ENCODE measurements at places on chromosomes 16 and 17.

GRCh38 chr17:28272166-28272565 is 46.8 kb upstream of the TMEM97 start:
- DNase-seq: no peak

DNA sequence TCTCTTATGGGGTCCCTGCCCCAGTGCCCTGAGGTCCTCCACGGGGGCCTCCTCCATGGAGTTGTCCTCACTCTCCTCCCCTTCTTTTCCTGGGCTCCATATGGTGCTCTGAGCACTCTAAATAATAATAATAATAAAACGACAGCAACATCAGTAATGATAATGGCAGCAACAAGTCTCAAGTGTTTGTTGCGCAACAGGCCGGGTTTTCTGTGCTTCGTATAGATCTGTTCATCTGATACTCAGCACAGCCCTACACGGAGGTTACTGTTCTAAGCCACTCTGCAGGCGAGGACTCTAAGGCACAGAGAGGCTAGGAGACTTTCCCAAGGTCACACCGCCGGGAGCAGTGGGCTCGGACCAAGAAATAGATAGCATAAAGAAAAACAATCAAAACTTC is 13.7 kb downstream of the CIBAR2 start:
- DNase-seq: no peak

GRCh38 chr16:51839727-51840462 is 688.8 kb upstream of the SALL1 start:
- no peak for DNase-seq

- no peak for DNase-seq
Observed at GRCh38 chr17:50219342-50219741, 17.9 kb upstream of the COL1A1 start.

DNA sequence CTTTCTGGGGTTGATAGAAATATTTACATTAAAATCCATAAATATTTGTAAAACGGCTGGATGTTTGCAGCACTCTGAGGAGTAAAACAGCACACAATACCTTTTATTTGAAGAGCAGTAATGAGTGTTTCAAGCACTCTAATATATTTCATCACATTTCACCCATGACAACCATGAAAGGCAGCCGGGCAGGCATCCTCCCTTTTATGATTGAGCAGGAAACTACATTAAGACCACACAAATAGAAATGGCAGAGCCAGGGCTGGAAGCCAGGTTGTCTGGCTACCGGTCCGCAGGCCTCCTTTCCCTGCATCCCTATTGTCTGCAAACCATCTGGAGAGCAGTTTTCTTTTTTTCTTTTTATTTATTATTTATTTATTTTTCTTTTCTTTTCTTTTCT is 23.1 kb upstream of the GPRC5C start:
- DNase-seq: no peak

DNA sequence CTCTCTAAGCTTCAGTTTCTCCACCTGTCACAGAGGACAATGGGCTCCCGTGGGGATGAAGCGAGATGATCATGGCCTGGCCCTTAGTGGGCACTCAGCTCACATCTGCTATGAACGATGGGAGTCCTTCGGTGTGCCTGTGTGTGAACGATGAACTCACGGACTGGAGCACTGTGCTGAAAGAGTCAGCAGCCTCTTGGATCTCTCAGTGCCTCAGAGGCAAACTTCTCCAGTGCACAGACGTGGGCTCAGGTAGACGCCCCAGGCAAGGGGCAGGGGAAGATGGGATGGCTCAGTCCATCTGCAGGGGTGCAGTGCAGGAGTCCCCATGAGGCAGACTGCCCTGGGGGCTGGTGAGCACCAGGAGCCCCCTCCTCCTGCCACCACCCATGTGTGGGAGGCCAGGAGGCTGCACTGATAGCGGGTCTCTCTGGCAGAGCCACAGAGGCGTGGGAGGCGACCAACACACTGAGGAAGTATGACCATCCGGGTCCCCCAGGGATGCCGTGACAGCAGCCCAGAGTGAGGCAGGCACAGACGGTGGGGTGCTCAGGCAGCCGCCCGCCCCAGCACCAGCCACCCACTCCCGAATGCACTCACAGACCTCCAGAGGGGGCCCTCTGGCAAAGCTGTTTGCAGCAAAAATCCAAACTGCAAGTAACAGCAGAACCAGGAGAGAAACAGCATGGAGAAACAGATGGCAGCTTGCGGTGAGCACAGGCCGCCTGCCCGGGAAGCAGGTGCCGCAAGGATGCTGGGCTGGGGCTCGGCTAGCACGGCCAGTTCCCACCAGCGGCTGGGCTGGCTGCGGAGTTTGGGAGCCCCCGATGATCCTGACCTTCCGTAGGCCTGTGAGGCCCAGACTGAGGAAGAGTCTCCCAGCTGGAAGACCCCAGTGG is 82.7 kb downstream of the RPH3AL start:
- DNase-seq: no peak

GRCh38 chr16:25289466-25289865 is 31.8 kb upstream of the ZKSCAN2 start:
- no peak for DNase-seq

DNA sequence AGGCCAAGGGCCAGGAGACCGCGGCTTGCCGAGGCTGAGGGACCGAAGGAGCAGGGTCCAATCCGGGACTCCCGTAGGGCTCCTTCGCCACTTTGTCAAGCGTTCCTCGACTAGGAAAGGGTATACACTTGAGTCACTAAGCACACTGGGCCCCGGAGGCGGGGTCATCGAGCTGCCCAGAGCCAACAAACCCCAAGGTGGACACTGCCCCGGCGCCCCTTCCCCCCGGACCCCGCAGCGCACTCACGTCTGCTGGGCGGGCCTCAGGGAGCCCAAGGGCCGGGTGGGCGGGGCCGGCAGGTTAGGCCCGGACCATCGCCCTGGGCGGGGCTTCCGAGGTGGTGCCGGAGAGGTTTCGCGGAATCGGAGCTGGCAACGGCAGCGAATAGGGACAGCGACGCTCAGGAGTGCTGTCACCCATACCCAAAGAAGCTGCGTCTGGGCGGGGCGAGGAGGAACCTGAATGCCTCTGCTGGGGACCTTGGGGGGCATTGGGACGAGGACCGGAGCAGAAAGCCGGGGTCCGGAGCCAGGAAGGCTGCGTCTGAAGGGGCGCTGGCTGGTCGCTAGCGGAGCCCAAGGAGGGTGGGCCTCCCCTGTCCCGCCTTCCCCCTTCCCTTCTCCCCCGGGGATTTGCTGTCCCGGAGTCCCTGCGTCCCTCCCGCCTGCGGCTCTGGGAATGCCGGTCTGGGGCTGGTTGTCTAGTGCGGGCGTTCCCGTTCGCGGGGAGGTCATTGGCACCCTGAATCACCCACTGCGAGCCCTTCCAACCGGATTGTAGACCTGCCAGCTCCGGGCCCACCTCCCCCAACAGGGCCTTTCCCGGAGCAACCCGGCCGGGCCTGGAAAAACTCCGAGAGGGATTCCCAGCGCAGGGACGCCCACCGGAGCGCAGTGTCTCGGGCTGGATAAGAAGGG is 118.2 kb upstream of the SMURF2 start:
- no peak for DNase-seq

GRCh38 chr17:42386777-42387657 is 1.2 kb downstream of the STAT3 start:
- DNase-seq: no peak

DNA sequence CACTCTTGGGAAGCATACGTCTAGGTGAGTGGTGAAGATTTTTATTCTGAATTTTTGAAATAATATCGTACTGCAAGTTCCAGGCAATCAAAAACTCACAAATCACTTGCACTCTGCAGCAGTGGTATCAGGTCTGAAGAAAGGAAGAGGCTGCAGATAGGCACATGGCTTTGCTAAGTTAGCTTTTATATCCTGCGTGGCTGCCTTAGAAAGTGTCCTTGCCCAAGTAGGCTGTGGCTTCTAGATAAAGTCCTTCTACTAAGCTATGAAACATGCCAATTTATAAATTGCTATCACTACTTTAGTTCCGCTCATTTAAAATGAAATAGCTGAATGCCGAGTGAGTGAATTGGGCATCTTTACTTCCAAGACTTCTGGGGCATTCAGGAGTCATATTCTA is 17.9 kb downstream of the WWOX start:
- DNase-seq: no peak

GRCh38 chr17:67574658-67575293 is 143.0 kb upstream of the NOL11 start:
- no peak for DNase-seq

DNA sequence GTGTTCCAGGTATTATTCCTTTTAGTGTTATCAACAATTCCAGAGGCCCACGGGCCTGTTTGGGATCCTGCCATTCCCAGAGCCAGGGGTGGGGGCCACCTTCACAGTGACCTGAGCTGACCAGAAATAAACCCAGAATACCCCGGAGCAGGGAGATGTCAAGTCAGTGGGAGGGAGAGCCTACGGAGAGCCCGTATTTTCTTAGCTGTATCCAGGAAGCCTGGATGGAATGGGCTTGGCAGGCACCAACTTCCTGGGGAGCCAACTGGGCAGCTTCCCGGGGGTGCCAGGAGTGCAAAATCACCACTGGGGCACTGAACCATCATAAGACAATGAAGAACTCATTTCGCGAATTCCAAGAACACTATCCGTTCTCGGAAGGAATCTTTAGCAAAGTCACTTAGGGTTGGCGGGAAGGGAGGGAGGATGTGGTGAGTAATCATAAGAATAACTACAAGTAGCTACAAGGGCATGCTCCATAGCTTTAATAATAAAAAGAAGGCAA is 13.2 kb upstream of the MRTFB start:
- DNase-seq: no peak

GRCh38 chr16:68364561-68364998 is 53.8 kb downstream of the PRMT7 start:
- DNase-seq: no peak
